Stimulated activated CD4-positive, alpha-beta T cell treated with anti-CD3 and anti-CD28 coated beads, Interleukin-12 subunit alpha, Interleukin-12 subunit beta, amount 100 ng/mL, for 24 hours (primary cell): ENCODE measurements at places on chromosomes 3 and 15.

GRCh38 chr3:11580645-11581044, 63.1 kb downstream of the VGLL4 start:
- DNase-seq: no peak

DNA sequence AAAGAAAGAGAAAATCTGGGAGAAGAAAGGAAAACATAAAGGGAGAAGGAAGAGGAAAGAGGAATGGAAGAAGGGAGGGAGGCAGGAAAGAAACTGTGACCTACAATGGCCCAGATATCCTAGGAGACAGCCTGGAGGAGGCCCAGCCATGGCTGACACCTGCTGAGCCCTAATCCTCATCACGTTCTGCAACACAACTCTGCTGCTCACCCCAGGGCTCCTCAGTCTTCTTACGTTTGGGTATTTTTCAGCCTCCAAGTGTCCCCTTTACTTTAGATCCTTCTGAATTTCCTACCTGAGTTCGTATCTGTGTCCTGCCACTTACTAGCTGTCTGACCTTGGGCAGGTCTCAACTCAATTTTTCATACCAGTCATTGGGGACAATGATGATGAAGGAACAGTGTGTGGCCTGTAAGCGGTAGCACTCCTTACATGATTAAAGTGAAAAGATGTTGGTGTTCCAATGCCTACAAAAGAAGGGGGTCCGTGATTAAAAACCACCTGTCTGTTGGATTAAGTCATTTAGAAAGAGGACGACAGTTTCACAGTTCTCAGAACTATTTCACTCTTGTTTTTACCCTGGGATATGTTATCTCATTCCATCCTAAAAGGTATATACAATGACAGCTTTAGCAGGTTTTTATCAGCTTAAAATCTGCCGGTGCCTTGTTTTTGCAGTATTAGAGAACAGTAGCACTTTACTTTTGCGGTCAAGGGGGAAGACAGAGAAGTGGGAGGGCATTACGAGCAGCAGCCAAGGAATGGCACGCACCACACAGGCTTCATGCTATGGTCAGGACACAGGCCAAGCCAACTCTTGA, 47.4 kb downstream of the CCR4 start:
- no peak for DNase-seq

DNA sequence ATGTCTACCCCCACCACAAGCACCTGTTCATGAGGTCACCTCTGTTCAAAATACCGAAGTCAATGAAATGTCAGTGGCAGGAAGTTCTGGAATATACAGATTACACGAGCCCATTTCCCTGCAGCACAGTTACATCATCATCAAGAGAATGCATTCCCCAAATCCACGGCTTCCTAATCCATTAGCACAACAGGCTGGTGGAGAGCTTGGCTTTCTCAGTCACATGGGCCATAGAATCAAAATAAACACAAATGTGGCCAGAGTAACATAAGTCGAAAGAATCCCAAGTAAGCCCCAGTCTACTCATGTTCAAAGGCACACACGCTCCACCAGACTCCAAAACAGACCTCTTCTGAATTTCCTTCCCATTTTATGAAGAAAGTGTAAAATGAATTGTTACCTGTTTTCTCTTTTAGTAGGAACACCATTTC, 419.3 kb downstream of the MAGI1 start:
- no peak for DNase-seq

GRCh38 chr3:41485484-41485883, 286.2 kb downstream of the CTNNB1 start:
- DNase-seq: no peak

DNA sequence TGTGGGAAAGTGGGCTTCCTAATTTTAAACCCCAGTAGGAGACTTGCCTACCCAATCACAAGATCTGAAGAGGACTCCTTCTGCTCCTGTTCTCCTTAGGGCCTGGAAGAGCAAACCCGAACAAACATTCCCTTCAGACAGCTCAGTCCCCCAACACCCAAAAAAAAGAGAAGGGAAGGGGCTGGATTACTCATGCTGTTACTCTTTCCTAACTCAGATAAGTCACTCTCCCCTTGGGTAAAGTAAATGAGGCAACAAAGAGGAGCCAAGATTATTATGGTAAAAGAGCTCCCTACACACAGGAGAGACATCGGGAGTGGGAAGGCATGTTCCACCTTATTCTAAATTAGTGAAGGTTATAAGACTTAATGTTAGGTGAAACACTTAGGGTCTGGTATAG, 18.1 kb upstream of the LEKR1 start:
- DNase-seq: no peak

- DNase-seq: peak; percentile 19
Observed at GRCh38 chr3:72343078-72343477, 505.2 kb downstream of the SHQ1 start.

DNA sequence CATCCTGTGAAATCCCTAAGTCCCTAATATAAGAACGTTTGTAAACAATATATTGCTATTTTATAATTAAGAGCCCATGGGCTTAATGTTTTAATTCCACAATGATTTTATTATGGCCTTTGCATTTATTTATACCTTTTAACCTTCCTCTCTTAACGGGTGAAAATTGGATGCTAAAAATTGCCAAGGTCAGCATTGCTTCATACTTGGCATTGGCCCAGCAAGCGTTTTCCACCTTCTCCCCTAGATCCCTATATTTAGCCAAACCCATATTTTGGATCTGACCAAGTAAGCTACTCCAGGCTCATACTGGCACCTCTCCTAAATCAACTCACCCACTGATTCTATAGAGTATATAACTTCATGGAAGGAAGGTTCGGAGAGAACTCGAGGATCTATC, 188.0 kb upstream of the NR2F2 start:
- DNase-seq: no peak

DNA sequence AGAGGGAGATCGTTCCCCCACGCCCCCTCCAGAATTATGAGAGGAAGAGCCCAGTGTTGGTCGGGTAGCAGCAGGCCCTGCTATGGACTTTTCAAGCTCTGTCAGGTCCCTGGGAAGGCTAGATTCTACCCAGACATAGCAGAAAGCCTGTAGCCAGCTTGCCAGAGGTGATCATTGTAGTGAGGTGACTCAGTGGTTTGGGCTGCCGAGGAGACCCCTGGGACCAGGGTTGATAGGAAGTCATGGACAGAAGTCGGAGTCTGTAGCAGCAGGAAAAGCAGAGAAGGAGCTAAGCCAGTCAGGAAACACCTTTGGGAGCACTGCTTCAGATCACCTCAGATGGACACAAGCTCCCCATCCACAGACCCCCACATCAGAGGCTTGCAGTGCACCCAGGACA, 67.7 kb downstream of the CCNL1 start:
- DNase-seq: no peak

DNA sequence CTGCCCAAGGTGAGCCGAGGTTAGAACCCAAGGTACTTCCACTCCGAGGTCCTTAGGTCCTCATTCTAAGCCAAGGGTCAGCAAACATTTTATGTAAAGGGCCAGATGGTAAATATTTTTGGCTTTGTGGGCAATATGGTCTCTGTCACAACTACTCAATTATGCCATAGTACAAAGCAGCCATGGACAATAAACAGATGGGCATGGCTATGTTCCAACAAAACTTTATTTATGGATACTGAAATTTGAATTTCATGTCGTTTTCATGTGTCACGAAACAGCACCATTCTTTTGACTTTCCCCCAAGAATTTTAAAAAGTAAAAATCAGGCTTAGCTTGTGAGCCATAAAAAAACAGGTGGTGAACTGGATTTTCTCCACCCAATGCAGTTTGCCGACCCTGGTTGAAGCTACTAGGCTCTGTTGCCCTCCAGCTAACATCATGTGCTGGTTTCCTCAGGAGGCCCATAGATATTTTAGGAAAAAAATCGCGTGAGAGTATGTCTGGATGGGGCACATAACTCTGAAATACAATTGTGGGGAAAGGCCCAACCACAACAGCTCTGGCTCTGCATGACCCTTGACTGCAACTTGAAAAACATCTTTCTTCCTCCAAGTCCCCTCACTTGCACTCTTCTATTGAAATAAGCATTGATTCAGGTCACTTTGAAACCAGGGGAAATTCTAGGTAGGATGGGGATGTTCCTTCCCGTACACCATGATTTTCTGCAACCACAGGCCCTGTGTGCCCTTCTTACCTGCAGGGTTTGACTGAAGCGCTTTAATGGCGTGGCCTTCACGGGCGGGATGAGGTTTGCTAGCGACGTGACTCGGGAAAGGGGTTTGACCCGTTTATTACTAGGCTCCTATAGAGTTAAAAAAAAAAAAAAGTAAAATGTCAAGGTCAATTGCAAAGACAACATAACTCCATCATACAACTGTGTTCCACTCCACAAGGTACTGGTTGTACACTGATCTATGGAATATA, 28.5 kb downstream of the ARHGEF3 start:
- DNase-seq: no peak

DNA sequence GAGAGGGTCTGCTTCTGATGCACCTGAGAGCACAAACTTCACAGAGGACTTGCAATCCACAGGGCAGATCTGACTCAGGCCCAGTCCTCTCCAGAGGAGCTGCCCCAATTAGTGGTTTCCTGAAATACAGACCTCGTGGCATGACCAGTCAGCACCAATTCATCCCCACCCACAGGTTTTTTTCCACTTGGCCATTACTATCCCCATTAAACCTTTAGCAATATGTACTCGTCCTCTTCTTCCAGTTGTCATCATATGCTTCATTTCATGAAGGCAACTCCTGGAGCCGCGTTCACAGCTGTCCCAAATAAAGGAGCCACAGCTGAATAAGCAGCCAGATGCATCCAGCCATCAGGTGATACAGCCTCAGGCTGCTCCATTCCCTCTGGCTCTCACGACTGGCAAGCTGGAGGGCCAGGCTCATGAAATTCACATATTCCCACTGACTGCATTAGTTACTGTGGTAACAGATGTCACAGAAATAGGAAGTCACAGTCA, 163.1 kb downstream of the FMN1 start:
- no peak for DNase-seq

DNA sequence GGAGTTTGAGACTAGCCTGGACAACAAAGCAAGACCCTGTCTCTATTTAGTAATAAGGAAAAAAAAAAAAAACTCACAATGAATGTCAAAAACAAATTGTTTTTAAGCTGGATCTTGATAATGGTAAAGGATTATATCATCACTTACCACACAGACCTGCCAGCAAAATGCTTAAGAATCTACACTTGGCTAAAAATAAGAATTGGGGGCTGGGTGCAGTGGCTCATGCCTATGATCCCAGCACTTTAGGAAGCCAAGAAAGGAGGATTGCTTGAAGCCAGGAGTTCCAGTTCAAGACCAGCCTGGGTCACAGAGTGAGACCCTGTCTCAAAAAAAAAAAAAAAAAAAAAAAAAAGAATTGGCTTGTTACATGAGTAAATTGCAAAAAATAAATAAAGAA, 31.0 kb downstream of the ACAP2 start:
- no peak for DNase-seq

DNA sequence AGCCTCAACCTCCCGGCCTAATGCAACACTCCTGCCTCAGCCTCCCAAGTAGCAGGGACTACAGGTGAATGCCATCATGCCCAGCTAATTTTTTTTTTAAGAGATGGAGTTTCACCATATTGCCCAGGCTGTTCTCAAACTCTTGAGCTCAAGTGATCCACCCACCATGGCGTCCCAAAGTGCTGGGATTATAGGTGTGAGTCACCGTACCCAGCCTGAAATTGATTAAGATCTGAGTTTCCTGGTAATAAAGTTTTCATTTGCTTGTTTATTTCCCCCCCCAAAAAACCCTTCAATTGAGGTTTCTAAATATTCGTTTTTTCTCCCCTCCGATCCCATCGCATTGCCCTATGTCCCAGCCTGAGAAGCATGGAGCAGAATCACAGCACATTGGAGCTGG, 39.0 kb downstream of the HES1 start:
- DNase-seq: no peak

- DNase-seq: no peak
Observed at GRCh38 chr3:126431103-126431534, 36.4 kb downstream of the CFAP100 start.

DNA sequence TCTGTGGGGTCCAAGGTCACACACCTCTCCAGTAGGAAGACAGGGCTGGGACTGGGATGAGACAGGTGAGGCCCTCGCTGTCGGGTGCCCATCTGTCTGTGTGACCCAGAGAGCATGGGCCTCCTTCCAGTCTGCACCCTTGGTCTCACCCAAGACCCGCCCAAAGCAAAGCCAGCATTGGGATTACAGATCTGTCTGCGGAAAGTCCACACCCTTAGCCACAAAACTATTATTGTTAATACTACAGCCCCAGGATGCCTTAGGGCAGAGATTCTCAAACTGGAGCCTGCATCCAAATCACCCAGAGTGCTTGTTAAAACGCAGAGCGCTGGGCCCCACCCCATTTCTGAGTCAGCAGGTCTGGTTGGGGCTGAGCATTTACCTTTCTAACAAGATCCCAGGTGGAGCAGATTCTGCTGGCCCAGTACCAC, 58.5 kb upstream of the ZNF148 start:
- DNase-seq: no peak

DNA sequence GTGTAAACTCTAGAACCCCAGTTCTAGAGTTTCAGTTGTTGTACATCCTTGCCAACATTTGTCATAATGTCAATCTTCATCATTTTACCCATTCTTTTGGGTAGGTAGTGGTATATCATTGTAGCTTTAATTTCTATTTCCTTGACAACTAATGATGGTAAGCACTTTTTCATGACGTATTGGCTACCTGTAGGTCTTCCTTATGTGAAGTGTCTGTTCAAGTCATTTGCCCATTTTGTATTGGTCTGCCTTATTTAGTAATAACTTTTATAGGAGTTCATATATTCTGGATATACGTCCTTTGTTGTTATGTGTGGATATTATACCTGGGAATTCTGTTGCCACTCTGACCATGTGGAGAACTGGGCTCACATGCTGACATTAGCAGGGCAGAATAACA, 73.8 kb upstream of the ACTC1 start:
- no peak for DNase-seq

- no peak for DNase-seq
Observed at GRCh38 chr15:94099574-94099960, 131.8 kb upstream of the MCTP2 start.

- no peak for DNase-seq
Observed at GRCh38 chr15:91970142-91970541, 116.6 kb downstream of the SLCO3A1 start.

DNA sequence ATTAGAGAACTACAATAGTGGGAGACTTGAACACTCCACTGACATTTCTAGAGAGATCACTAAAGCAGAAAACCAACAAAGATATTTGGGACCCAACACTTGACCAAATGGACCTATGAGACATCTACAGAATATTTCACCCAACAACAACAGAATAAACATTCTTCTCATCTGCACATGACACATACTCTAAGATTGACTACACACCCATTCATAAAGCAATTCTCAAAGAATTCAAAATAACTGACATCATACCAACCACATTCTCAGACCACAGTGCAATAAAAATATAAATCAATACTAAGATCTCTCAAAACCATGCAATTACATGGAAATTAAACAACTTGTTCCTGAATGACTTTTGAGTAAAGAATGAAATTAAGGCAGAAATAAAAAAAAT, 473.7 kb downstream of the LPP start:
- DNase-seq: no peak

DNA sequence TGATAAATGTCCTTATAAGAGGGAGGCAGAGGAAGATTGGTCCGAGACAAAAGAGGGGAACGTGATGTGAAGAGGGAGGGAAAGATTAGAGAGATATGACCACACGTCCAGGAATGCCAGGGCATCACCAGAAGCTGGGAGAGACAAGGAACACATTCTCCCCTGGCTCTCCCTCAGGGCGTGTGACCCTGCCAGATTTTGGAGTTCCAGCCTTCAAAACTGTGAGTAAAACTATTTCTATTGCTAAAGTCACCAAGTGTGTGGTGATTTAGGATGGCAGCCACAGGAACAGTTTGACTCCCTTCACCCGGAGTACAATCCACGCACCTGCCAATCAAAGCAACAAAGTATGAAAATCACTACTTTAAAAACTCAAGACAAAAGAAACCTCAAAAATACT, 32.1 kb upstream of the TJP1 start:
- DNase-seq: no peak

- DNase-seq: no peak
Observed at GRCh38 chr15:65512807-65513416, 4.6 kb downstream of the DPP8 start.
